ENCODE measurements at places on chromosomes 13 and 19.

DNA sequence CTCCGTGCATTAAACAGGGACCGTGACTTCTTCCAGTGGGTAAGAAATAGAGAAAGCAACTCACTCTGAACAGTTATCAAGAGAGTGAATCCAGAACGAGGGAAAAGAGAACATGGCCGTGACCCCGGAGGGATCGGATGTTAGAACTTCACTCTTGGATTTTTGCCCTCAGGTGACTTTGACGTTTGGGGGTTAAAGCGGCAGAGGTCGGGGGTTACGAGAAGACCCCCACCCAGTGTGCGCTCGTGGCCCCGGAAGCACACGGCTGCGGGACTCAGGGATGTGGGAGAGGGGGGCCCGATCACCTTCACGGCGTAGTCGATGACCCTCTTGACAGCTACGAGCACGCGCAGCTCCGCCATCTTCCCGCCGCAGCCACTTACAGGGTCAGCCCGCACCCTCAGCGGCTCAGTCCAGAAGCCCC is at the start of gene ETFB:
Gene ETFB, minus strand, starts transcription at position 424 of the 424 bp plus-strand sequence. Its CDS starts 62 bp downstream, at position 362.
- DNase-seq = no peak

- DNase-seq = no peak
Observed at GRCh38 chr13:24287748-24288287, 21.6 kb upstream of the C1QTNF9 start.

- no peak for DNase-seq
Observed at GRCh38 chr13:93559718-93560117, 333.1 kb downstream of the GPC6 start.

GRCh38 chr19:10091895-10092641 is 6.0 kb downstream of the SHFL start:
- DNase-seq = no peak

GRCh38 chr19:16359074-16359473 is 34.4 kb downstream of the KLF2 start:
- no peak for DNase-seq
